ENCODE measurements at places on chromosomes 5 and 9.

DNA sequence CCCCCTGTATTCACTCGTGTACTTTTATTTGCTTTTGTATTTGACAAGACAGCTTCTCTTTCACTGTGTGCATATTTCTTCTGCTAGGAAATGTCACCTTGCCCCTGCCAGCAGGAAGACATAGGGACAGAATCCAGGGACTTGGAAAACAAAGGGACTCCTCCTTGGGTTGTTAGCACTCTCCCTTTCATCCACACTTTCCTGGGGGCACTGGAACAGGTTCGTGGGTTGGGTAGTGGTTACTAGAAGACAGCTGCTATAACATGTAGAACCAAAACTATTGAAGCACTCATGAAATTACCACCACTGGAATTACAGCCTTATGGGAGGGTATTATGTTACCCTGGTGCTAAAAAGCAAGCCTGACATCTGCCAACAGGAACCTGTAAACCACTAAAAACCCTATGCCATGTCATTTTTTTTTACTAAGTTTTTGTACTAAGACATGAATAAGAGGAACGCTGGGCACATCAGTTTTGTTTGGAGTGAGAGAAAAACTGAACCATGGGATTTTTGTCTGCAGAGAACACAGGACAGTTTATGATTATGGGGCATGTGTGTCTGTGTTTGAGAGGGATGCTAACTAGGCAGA lies 4.7 kb upstream of the CCL28 start:
- no peak for DNase-seq

DNA sequence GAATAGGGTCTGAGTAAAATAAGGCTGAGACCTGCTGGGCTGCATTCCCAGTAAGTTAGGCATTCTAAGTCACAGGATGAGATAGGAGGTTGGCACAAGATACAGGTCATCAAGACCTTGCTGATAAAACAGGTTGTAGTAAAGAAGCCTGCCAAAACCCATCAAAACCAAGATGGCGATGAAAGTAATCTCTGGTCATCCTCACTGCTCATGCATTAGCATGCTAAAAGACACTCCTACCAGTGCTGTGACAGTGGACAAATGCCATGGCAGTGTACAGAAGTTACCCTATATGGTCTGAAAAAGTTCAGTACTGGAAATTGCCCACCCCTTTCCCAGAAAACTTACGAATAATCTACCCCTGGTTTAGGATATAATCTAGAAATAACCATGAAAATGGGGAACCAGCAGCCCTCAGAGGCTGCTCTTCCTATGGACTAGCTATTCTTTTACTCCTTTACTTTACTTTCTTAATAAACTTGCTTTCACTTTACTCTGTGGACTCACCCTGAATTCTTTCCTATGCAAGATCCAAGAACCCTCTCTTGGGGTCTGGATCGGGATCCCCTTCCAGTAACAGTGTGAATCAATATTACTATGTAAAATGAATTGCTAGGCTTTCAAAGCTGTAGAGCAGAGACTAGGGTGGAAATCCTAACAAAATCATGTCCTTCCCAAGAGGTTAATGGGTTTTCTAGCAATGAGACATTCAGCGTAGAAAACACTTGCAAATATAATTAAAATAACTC lies 257.8 kb downstream of the KIAA0825 start:
- DNase-seq, result no peak

DNA sequence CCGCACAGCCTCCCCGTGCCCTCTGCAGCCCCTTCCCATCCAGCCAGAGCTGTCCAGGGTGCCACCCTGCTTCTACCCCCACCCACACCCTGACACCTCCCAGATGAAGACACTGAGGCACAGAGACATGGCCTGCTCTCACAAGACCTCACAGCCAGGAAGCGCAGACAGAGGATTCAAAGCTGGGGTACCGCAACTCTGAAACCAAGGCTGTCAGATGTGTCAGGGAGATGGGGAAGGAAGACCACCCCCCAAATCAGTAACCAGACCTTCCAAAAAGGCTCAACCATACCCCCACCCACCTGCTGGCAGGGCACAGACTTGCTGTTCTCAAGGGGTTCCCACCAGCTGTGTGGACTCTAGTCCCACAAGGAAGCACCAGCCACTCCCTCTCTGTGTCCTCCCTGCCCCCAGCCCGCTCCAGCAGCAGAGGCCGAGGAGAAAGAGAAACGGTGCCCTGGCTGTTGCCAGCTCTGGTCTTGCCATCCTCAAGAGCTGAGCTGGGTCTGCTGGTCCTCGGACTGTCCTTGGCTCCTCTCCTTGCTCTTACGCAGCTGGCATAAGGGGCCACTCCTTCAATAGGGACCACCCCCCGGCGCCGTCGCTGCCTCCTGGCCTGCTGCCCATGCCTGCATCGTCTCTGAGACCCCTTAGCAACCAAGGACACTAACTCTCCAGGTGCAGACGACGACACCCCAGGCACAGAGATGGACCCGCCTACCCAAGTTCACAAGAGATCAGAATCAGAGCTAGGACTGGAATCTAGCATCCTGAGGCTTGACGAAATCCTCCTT lies 699 bp downstream of the AKNA start:
- no peak for DNase-seq

GRCh38 chr9:79621916-79622575 lies 50.3 kb downstream of the TLE4 start:
- DNase-seq, result no peak

DNA sequence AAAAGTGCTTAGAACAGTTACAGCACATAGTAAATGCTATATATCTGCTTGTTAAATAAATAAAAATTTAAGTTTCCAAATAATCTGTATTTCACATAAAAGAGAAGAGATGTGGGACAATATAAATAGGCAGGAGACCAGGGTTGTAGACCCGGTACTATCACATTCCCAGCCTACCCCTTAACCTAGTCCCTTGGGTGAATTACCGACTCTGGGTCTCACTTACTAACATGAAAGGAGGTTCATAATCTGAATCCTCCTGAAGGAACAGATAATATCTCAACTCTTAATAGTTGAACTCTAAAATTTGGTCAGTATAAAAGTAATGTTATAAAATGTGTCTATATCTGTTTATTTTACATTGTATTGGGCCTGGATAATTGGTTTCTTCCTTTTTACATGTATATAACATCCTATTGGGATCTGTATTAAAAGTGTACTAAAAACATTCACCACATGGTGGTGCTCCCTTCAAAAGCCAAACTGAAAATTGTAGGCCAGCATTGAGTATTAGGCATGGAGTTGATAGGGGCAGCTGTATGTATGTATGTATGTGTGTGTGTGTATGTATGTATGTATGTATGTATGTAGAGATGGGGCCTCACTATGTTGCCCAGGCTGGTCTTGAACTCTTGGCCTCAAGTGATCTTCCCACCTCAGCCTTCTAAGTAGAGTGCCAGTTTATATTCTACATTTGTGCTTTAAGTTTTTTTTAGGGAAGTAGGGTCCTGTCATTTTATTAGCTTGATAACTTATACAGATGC lies 64.2 kb upstream of the ABL1 start:
- DNase-seq, result peak; percentile 56

DNA sequence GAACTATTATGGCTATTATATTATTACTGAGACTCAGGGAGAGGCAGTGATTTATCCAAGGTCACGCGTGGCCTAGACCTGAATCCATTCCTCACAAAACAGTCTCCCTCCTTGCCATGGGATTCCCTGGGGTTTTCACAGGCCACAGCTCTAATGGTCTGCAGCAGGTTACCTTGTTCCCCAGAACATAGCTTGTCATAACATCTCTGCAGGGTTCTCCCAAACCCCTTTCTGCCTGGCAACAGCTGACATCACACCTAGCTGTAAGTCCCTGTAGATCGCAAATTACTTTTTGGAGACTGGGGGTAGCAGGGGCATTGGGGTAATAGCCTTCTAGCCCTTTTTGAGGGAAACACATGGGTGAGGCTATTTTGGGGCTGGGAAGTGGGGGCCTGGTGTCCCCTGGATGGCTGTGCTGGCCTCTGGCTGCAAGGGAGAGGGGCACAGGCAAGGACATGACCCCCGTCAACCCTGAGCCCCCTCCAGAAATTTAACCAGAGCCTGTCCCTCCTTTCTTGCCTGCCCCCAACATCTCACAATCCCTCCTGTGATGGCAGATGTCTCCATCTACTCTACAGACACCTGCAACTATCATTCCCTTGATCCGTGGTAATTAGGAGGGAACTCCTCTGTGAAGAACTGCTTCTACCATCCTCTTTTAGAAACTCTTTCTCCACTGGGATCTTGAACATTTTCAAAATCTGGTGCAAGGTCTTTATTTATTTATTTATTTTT lies 1.3 kb downstream of the CD74 start:
- no peak for DNase-seq

GRCh38 chr9:95073918-95074317 lies 243.6 kb downstream of the FANCC start:
- DNase-seq, result no peak

- DNase-seq, result no peak
Observed at GRCh38 chr5:138663009-138663408, 87.8 kb upstream of the HSPA9 start.

GRCh38 chr9:18346745-18347144 lies 127.2 kb upstream of the ADAMTSL1 start:
- DNase-seq, result no peak

GRCh38 chr9:117719161-117719920 lies 15.1 kb downstream of the TLR4 start:
- no peak for DNase-seq

GRCh38 chr5:56981548-56982315 lies 29.8 kb upstream of the MIER3 start:
- DNase-seq, result no peak

DNA sequence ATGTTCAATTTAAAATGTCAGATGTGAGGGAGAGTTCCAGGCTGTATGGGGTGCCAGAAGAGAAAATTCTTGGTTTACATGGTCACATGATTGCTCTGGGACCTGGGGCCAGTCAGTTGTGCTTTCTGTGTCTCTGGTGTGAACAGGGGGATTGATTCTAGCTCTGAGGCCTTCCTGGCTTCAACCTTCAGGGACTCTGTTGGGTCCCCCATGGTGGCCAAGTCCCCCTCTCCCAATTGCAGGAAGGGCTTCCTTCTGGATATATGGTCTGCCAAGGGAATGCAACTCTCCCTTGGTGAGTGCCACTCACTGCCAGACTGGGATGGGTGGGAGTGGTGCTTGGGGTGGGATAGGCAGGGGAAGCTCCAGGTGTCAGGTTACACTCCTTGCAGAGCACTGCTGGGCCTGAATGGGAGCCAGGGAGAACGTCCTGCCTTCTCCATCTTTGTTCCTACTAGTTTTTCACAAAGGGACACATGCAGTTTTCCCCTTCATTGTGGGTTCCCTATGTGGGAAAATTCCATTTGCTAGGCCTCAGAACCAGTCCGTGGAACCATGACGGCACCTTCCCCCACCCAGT lies 153.2 kb downstream of the MELK start:
- no peak for DNase-seq

- no peak for DNase-seq
Observed at GRCh38 chr9:69115621-69116020, 58.5 kb upstream of the TJP2 start.

GRCh38 chr5:96624596-96624995 lies 37.6 kb upstream of the CAST start:
- no peak for DNase-seq

DNA sequence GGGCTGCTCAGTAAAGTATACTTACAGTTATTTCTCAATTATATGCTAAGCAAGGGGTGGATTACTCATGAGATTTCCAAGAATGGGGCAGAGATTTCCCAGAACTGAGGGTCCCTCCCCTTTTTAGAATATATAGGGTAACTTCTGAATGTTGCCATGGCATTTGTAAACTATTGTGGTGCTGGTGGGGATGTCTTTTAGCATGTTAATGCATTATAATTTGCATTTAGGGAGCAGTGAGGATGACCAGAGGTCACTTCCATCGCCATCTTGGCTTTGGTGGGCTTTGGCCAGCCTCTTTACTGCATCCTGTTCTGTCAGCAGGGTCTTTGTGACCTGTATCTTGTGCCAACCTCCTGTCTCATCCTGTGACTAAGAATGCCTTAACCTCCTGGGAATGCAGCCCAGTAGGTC lies 35.5 kb downstream of the TTC1 start:
- no peak for DNase-seq

DNA sequence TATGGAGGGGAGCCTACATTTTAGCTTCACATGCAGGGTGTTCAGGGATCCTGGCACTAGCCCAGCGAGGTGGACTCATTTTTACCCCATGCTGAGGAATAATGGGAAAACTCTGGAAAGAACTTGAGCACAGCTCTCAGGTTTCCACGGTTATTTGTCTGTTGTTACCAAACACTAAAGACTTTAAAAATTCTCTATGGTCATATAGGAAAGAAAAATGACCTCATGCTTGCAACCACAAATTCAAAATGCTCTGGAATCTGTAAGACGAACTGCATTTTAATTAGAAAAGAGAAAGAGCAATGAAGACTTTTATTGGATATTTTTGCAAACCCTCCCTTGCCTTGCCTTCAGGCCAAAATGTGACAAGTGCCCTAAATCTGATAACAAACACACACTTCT lies 606.9 kb downstream of the EBF1 start:
- DNase-seq, result no peak

DNA sequence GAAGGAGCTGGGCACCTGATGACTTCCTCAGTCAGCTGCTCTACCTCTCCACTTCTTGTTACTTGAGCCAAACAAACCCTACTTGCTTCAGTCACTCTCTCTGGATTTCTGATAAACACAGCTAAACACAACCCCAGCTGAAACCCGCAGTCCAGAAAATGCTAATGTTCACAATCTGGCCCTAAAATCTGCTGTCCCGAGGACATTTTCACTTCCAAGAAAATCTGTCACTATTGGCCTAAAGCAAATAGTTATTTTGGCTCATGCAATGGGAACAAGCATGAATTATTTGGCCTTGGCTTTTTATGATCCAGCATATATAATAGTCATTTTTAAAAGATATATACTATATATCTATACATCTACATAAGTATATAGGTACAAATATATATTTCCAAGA lies 19.1 kb downstream of the FAM81B start:
- no peak for DNase-seq

DNA sequence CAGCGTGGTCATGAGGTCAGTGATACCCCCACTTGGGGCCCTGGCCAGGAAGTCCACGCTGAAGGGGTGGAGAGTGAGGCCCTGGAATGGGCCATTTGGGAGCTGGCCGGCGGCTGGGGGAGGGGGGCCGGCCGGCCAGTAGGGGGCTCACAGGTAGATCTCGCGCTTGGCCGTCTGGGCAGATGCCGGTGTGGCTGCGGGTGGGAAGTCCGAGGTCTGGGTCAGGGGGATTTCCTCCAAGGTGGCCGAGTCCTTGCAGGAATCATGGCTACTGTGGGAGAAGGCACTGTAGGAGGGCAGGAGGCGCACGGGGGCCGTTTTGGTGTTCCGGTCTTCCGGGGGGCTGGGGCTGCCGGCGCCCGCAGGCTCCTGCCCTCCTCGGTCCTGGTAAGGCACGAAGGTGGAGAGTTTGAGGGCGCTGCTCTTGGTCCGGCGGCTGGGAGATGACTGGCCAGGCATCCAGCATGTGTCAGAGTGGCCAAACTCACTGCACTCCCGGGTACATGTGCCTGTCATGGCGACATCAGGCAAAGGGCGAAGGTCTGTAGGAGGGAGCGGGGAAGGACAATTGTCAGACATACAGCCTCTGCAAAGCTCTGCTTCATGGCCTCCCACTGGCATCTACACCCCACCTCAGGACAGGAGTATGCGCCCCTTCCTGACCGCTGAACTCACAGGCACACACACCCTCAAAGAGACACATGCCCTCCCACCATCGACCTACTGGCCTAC lies 24.1 kb downstream of the PCDH1 start:
- no peak for DNase-seq
